ENCODE measurements at places on chromosomes 16 and 17.
A peak's percentile ranks its signal among the peaks of the same experiment; 100 is the strongest.

DNA sequence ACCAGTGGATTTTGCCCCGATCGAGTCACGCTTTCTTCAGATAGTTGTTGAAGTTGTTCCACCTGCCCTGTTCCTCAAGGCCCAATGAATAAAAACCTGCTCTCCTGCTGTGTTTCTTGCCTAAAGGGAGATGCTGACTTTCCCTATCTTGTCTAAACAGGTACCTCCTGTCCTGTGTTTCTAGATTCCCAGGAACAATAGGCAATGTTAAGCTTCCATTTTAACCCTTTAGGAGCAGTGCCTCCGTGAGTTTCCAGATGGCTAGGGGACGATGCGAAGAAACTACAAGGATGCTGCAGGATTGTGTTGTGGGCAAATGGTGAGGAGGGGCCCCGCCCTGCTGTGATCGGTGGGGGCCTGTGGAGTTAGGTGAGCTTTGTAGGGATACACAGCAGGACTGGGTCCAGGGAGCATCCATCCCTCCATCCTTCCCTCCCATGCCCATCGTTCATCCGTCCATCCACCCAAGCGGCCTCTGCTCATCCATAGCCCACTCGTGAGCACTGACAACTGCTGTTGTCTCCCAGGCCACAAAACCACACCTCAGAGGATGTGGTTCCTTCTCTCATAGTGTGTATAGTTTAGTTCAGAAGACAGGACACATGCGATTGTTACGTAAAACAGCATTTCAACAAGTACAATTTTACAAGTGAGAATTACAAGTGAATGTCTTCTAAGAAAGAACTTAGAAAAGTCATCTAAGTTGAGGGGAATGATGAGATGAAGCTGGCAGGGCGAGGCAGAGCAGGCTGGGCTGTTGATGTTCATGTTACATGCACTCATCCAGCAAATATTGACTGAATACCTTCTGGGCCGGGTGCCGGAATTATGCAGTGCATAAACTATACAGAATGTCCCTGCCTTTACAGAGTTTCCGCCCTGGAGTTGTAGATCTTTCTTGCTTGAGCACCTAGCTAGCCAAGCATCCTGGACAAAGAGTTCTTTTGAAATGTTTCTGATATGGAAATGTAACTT, 5.2 kb downstream of the ARSG start:
- peaks cover 46% of the 10 kb centered on the region for H3K4me1 ChIP-seq
- H3K4me3 ChIP-seq: peak overlapping the region; percentile 73
- H3K27me3 ChIP-seq: no peaks in the 10 kb centered on the region
- H3K27ac ChIP-seq: peak overlapping the region; percentile 42
- peak; percentile 63 for DNase-seq

GRCh38 chr17:1074886-1075605, 78.1 kb downstream of the TIMM22 start:
- H3K4me1 ChIP-seq: peaks cover 5% of the 10 kb centered on the region
- peaks cover 16% of the 10 kb centered on the region for H3K36me3 ChIP-seq
- peak overlapping the region; percentile 29 for H3K27ac ChIP-seq
- no peak overlapping the region for H3K4me3 ChIP-seq
- no peak for DNase-seq

DNA sequence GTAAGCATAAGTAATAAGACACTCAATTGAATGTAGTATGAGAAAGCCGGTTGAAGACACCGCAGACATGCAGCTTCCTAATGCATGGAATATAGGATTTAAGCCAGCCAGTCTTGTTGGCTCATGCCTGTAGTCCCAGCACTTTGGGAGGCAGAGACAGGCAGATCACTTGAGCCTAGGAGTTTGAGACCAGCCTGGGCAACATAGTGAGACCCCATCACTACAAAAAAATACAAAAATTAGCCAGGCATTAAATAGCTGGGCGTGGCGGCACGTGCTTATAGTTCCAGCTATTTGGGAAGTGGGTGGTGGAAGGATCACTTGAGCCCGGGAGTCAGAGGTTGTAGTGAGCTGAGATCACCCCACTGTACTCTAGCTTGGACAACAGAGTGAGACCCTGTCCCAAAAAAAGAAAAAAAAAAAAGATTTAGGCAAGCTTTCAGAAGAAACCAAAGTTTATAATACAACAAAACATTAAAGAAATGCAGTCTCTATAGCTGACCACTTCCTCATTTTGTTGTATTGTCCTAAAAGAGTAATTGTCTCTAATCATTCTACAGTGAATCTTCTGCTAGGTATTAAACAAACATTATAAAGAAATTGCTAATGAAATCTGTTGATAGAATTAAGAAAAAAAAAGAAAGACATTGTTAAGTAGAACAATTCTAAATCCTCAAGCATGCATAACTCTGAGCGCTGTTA, 68.6 kb upstream of the KIFC3 start:
- no peaks in the 10 kb centered on the region for H3K36me3 ChIP-seq

DNA sequence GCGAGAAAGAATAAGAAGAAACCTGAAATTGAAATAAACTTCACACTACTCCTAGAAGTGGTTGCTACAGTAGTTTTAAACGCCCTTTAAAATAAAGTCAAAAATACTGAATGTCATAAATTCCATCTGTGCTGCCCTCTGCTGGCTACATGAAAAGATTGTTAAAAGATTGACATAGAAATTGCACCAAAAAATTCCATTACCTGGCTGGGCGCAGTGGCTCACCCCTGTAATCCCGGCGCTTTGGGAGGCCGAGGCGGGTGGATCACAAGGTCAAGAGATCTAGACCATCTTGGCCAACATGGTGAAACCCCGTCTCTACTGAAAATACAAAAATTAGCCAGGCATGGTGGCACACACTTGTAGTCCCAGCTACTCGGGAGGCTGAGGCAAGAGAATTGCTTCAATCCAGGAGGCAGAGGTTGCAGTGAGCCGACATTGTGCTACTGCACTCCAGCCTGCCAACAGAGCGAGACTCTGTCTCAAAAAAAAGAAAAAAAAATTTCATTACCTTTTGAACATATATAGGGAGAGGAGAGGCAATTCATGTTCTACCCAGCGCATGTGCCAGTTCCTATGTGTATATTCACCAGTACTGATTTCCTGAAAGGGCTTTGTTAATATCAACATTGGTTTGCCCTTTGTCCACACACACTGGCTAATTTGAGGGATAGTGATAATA, 36.5 kb downstream of the CYTH1 start:
- H3K36me3 ChIP-seq: peaks cover 42% of the 10 kb centered on the region
- no peak for DNase-seq
- no peaks in the 10 kb centered on the region for H3K27me3 ChIP-seq
- peaks cover 89% of the 10 kb centered on the region for H3K4me1 ChIP-seq

DNA sequence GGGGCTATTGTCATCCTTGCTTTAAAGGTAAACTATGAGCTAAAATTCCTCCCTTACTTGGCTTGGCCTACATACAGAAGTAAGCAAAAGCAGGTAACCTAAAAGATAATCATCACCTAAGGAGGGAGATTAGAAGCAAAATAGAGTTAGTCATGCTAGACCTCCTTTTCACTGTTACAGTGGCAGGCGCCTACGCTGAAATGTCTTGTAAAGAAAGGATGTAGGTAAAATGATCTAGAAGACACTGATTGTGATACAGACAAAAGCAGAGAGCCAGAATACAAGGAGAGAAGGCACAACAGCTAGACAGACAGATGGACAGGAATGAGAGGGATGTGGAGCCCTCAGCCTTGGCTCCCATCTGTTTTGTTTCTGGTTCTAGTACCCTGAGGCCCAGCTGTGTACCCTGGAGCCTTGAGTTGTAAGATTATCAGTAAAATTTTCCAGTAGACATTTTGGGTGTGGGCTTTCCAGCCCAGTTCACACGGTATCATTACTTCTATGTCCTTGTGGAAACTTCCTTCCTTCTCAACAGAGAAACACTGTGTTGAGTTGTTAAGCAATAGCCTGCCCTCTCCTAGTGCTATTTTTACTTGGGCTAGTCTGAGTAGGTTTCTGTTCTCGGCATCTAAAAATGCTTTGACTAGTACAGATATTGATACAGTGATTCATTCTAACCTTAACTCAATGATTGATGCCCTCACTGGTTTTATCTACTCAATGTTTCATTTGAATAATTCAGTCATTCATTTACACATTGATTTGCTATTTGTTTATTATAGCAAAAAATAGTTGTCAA, 7.7 kb upstream of the C16orf78 start:
- H3K4me3 ChIP-seq: no peak overlapping the region
- no peak overlapping the region for H3K27ac ChIP-seq
- H3K4me1 ChIP-seq: no peaks in the 10 kb centered on the region
- H3K27me3 ChIP-seq: no peaks in the 10 kb centered on the region
- no peaks in the 10 kb centered on the region for H3K36me3 ChIP-seq
- DNase-seq: no peak

- no peaks in the 10 kb centered on the region for H3K4me1 ChIP-seq
- no peak for DNase-seq
- peak overlapping the region; percentile 47 for H3K4me3 ChIP-seq
- no peaks in the 10 kb centered on the region for H3K36me3 ChIP-seq
- H3K27ac ChIP-seq: no peak overlapping the region
- H3K27me3 ChIP-seq: peaks cover 10% of the 10 kb centered on the region
These were observed 94.7 kb downstream of the SEC14L1 start for GRCh38 chr17:77235370-77235941.

- no peak overlapping the region for H3K4me3 ChIP-seq
- H3K36me3 ChIP-seq: peaks cover 35% of the 10 kb centered on the region
- peaks cover 48% of the 10 kb centered on the region for H3K4me1 ChIP-seq
- no peak overlapping the region for H3K27ac ChIP-seq
These were observed 18.5 kb downstream of the ZFPM1 start for GRCh38 chr16:88471575-88471974.

DNA sequence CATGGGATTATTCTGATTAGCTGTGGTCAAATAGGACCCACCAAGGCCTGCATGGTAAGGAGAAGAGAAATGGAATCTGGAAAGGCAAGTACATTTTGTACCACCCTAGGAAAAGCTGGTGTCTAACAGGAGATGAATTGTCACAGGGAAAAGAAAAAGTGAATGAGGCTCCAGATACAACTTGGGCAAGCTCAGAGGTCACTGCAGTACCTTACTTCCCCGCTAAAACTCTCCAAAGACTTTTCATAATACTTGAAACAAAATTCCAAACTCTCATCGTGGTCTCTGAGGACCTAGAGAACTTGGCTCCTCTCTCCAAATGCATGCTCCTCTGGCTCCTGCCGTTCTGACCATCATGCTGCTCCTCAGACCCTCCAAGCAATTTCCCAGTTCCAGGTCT, 262.8 kb downstream of the GRIN2A start:
- no peak overlapping the region for H3K4me3 ChIP-seq
- H3K27me3 ChIP-seq: no peaks in the 10 kb centered on the region
- no peaks in the 10 kb centered on the region for H3K36me3 ChIP-seq
- H3K4me1 ChIP-seq: no peaks in the 10 kb centered on the region
- H3K27ac ChIP-seq: no peak overlapping the region
- DNase-seq: no peak

- no peak overlapping the region for H3K27ac ChIP-seq
- no peak for DNase-seq
- peaks cover 14% of the 10 kb centered on the region for H3K4me1 ChIP-seq
- peak overlapping the region; percentile 22 for H3K4me3 ChIP-seq
- peaks cover 2% of the 10 kb centered on the region for H3K36me3 ChIP-seq
These were observed 9.4 kb downstream of the LPO start for GRCh38 chr17:58247511-58248363.

- H3K27me3 ChIP-seq: peaks cover 40% of the 10 kb centered on the region
- no peak overlapping the region for H3K27ac ChIP-seq
These were observed 130.1 kb upstream of the SEC14L1 start for GRCh38 chr17:77010667-77011066.

DNA sequence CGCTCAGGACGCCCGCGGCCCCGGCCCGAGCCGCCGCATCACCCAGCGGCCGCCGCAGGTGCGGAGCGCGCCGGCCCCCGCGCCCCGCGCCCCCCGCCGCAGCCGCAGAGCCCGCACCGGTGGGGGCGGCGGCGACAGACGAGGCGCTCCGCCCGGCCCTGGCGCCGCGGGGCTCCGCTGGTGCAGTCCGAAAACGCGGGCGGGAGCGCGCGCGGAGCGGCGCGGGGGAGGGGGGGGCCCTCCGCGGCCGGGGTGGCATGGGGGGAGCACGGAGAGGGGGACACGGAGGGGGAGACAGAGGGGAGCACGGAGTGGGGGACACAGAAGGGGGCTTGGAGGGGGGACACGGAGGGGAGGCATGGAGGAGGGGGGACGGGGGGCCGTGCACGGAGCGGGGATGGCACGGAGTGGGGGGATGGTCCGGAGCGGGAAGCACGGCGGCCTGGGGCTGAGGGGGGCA, at the start of gene AATK:
Gene AATK, minus strand, starts transcription at position 189 of the 460 bp plus-strand sequence. CDS start 229 bp downstream, outside the sequence.
- H3K36me3 ChIP-seq: peaks cover 2% of the 10 kb centered on the region
- H3K4me1 ChIP-seq: no peaks in the 10 kb centered on the region
- no peak for DNase-seq

DNA sequence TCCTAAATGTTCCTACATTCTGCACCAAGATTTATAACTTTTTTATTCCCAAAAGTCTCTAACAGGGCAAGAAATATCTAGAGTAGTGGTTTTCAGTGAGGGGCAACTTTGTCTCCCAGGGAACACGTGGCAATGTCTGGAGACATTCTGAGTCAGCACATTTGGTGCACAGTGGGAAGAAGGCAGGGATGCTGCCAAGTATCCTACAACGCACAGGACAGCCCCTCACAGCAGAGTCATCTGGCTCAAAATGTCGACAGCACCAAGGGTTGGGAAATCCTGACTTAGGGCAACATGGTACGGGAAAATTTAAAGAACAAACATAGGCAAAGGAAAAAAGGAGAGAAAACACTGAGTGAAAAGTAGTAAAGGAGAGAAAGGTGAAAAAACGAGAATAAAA, 61.8 kb downstream of the SMG6 start:
- peaks cover 12% of the 10 kb centered on the region for H3K36me3 ChIP-seq
- no peak for DNase-seq
- H3K4me3 ChIP-seq: no peak overlapping the region

DNA sequence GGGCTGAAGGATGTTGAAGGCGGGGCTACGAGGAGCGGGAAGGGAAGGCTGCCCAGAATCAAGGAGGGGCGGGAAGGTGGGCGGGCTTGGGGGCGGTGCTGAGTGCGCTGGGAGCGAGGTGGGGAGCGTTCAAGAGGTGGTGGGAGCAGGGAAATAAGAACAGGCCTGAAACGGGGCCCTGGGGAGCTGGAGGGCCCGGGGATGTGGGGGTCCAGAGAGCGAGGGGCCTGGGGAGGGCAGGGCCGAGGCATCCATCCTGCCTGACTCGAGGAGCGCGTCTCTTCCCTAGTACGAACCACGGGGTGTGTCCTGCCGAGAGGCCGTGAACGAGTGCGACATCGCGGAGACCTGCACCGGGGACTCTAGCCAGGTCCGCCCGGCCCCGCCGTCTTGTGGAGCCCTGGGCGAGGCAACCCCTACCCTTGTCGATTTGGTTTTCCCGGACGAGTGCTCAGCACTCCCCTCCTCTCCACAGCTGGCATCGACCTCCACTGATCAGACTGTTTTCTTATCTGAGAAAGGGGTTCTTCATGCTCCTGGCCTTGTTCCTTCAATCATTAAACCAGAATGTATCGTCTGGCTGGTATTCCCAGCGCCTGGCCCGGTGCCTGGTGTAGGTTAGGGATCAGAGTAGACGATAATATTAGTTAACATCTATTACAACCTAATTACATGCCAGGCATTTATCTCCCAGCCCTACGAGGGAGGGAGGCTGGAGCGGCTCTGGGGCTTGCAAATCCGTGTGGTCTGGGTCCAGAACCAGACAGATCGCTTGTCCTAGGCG, 17.2 kb downstream of the ADAM11 start:
- H3K36me3 ChIP-seq: peaks cover 5% of the 10 kb centered on the region
- peak overlapping the region; percentile 81 for H3K4me3 ChIP-seq
- H3K4me1 ChIP-seq: peaks cover 17% of the 10 kb centered on the region
- H3K27me3 ChIP-seq: no peaks in the 10 kb centered on the region

Data from central memory CD8-positive, alpha-beta T cell (primary cell).